ENCODE measurements at places on chromosomes 13 and 19. TPM values are rescaled to one million over a fixed set of nuclear protein-coding genes. Genes with fewer than 3 reads are reported as not detected.

CEACAM3 gene
- total RNA-seq = not detected

ZNF575 gene
- 0.27 TPM for total RNA-seq

CYSLTR2 gene
- not detected for total RNA-seq

CDK8 gene
- total RNA-seq = 21.9 TPM
